GM23338 (cell line): ENCODE measurements at places on chromosomes 7 and 10. TPM values are rescaled to one million over a fixed set of nuclear protein-coding genes. Genes with fewer than 3 reads are reported as not detected.

The CADPS2 gene
- 15.1 and 16.3 TPM in 2 replicates for polyA plus RNA-seq

The C7orf33 gene
- not detected in 2 replicates for polyA plus RNA-seq

The CALML3 gene
- not detected in 2 replicates for polyA plus RNA-seq

The SLC18A3 gene
- polyA plus RNA-seq = 0.09 and 0.16 TPM in 2 replicates

The ACHE gene
- polyA plus RNA-seq = 3.6 and 3.9 TPM in 2 replicates

The KCNH2 gene
- polyA plus RNA-seq = 2.6 and 2.9 TPM in 2 replicates

The PRSS37 gene
- 0.23 and 0.58 TPM in 2 replicates for polyA plus RNA-seq

The LRRC18 gene
- not detected in 2 replicates for polyA plus RNA-seq

The OR2A12 gene
- polyA plus RNA-seq = not detected in 2 replicates

The CYP2C19 gene
- polyA plus RNA-seq = not detected in 2 replicates

The NEURL1 gene
- polyA plus RNA-seq = 0.71 and 0.82 TPM in 2 replicates

The SEMA3A gene
- 12.3 and 19.8 TPM in 2 replicates for polyA plus RNA-seq

The DUS4L gene
- 16.3 and 16.7 TPM in 2 replicates for polyA plus RNA-seq

The POLR2J2 gene
- 1.5 and 3.2 TPM in 2 replicates for polyA plus RNA-seq

The AEBP1 gene
- 15.1 and 16.0 TPM in 2 replicates for polyA plus RNA-seq

The ATRNL1 gene
- 3.6 and 4.8 TPM in 2 replicates for polyA plus RNA-seq

The SPDYE16 gene
- polyA plus RNA-seq = 0.55 and 1.1 TPM in 2 replicates

The TMEM236 gene
- polyA plus RNA-seq = 0.03 and 0.05 TPM in 2 replicates

The SRGN gene
- 0.30 TPM in 1 of 2 replicates, not detected in the other for polyA plus RNA-seq

The CRYGN gene
- 1.4 and 1.5 TPM in 2 replicates for polyA plus RNA-seq

The OTUD1 gene
- 2.4 and 2.5 TPM in 2 replicates for polyA plus RNA-seq

The NRG3 gene
- polyA plus RNA-seq = 1.9 TPM in 2 replicates

The ACTL6B gene
- 2.5 and 3.5 TPM in 2 replicates for polyA plus RNA-seq

The NODAL gene
- polyA plus RNA-seq = 11.2 and 12.0 TPM in 2 replicates

The SPDYE11 gene
- 0.92 and 1.4 TPM in 2 replicates for polyA plus RNA-seq

The PDGFA gene
- polyA plus RNA-seq = 35.6 and 39.5 TPM in 2 replicates

The EPO gene
- polyA plus RNA-seq = 0.97 and 1.0 TPM in 2 replicates

The AGR3 gene
- not detected in 2 replicates for polyA plus RNA-seq

The GNGT1 gene
- polyA plus RNA-seq = 0.87 and 1.6 TPM in 2 replicates

The WNT8B gene
- 0.26 and 0.74 TPM in 2 replicates for polyA plus RNA-seq

The TLX1 gene
- not detected in 2 replicates for polyA plus RNA-seq

The SLC25A40 gene
- polyA plus RNA-seq = 4.6 and 8.4 TPM in 2 replicates

The FXYD4 gene
- polyA plus RNA-seq = not detected in 2 replicates

The FIGNL1 gene
- 5.5 and 6.6 TPM in 2 replicates for polyA plus RNA-seq

The PTPRZ1 gene
- 160 and 167 TPM in 2 replicates for polyA plus RNA-seq

The RASA4B gene
- polyA plus RNA-seq = 0.99 and 1.1 TPM in 2 replicates

The MSS51 gene
- polyA plus RNA-seq = 1.1 and 1.9 TPM in 2 replicates
